Activated naive CD4-positive, alpha-beta T cell (primary cell): ENCODE measurements at places on chromosomes 6 and 20.

DNA sequence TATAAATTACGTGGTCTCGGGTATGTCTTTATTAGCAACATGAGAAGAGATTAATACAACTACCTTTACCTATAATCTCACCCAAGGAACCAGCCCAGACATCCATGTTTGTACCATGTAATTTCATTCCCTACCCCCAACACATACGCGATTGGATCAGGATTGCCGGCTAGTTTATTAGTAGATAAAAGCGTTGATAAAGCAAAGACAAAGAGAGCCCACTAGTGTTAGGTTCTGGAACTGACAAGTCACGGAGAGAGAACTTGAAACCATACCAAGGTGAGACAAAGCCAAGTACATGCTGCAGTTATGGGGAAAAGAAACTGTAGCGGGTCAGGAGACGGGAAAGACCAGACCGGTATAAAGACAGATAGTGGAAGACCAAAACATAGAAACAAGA, 37.4 kb upstream of the FAM135A start:
- no peak for DNase-seq

- DNase-seq: no peak
These were observed 91.0 kb upstream of the ESR1 start for GRCh38 chr6:151716526-151716932.

- peak; percentile 64 for DNase-seq
These were observed 66.4 kb downstream of the STX11 start for GRCh38 chr6:144216668-144217218.

DNA sequence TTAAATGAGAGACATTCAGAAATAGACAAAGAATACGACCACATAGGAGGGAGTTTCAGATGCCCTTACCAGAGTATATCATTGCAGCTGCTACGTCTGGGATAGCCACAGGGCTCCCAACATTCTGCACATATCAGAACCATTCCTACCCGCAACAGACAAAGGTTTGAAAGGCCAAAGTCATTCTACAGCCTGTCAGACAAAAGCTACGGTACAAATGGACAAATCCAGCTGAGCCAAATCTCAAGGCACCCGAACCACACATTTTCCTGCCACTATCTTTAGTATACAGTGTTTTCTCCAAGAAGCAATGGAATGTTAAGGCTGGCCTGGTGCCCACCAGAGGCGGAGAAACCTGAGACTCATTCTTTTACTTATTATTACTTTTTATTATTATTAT, 30.5 kb upstream of the LYRM2 start:
- no peak for DNase-seq

DNA sequence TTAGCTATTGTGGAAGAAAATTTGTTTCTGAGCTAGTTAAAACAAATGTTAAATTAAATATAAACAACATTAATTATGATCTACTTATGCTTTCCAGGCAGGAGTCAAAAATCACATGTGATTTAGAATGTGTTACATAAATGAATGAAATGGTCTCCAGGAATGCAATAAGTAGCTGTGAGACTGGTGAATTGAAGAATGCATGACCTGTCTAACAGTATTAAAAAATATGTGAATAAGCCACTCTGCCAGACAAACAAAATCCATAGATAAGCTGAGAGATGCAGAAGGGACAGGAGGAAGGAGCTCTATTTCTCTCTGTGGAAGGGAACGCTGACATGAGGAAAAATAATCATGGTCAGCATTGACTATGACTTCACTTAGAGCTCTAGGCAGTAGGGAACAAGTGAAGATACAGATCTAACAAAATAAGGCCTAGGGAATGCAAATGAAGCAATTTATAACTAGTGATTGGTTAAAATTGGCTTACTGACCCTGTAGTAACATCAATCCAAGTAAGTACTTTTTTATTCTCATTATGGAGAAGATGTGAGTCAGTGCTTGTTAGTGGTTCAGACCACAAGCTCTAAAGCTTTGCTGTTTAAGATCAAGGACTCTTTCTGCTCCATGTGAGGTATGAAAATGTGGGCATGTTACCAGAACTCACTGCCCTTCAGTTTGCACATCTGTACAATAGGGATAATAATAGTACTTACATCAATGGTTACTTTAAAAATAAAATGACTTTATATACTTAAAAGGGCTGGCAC, 432.6 kb downstream of the MMUT start:
- DNase-seq: no peak

GRCh38 chr20:1479831-1480595, 11.2 kb downstream of the SIRPB2 start:
- DNase-seq: no peak

DNA sequence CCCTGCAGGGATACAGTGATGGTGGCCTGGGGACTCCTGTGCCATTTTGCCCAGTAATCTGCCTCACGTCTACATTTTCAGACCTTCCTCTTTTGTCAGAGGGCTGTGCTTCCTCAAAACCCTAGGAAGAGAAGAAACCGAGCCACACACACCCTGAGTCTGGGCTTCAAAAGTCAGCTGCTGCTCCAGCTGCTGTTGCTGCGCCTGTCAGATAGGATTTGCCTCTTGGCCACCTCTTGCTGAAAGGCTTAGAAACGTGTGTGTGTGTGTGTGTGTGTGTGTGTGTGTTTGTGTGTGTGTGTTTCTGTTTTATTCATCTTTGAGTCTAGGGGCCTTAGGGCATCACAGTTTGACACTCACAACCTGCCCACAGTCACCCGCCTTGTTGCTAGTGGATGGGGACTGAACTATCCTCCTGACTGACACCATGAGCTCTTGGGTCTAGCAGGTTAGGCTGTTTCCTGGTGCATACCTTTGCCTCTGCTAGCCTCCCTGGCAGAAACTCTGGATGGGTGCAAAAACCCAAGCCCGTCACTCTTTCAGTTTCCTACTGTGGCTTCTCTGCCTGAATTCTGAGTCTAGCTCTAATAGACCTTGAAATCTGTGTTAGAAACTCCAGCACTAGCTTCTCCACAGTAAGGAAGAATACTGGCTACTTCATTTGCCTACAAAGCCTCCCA, 94.9 kb upstream of the CEP85L start:
- DNase-seq: no peak

GRCh38 chr20:33667245-33667675, 517 bp downstream of the ACTL10 start:
- peak; percentile 39 for DNase-seq

- DNase-seq: no peak
These were observed 190.9 kb downstream of the CENPW start for GRCh38 chr6:126530775-126531174.

- DNase-seq: no peak
These were observed 16.7 kb downstream of the BPIFA1 start for GRCh38 chr20:33252460-33252859.

DNA sequence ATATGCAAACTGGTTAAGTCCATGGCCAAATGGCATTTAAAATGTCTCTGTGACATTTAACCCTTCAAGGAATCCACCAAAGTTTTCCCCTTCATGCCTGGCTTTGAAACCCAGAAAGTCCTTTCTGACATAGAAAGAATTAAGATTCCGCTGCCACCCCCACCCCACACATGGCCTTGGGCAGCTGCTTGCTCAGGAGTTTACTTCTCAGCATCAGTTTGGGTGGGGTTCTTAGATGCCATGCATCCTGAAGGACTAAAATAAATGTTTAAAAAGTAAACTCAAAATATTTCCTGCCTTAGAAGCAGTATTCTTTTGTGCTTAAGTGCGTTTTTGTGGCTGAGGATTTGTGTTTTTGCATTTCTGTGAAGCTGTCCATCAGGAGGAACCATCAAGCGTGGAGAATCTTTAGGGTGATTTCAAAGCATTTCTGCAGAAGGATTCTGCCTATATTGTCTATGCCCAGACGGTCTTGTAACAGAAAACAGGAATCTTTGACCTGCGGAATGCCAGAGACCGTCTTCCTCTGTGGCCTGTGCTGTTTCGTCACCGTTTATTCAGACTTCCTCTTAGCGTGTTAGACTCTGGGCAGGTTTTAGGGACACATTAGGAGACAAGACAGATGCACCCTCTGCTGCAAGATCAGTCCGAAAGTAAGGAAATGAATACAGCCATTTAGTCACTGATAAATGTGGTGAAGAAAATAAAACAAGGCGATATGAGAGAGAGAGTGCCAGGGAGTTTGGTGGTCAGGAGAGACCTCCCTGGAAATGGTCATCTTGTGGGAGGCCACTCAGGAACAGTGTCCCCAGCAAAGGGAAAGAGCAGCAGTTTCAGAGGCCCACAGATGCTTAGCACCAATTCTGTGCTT, 6.2 kb downstream of the DUSP22 start:
- no peak for DNase-seq

- DNase-seq: no peak
These were observed 14.5 kb upstream of the RGS17 start for GRCh38 chr6:153145591-153145990.

DNA sequence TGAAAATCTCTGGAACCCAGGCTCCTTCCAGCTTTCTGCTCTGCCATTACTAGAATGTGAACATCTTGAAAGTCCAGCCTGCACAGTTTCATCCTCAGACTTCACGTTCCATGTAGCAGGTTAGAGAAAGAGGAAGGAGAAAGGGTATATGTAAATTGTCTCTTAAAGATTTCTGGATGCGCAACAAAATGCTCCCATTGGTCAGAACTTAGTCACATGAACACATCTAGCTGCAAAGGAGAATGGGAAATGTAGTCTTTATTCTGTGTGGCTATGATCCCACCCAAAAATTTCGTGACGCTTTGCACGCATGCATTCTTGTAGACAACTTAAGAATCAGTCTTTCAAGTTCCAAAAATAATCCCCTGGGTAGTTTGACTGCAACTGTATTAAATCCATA, 46.4 kb upstream of the CHD6 start:
- no peak for DNase-seq

DNA sequence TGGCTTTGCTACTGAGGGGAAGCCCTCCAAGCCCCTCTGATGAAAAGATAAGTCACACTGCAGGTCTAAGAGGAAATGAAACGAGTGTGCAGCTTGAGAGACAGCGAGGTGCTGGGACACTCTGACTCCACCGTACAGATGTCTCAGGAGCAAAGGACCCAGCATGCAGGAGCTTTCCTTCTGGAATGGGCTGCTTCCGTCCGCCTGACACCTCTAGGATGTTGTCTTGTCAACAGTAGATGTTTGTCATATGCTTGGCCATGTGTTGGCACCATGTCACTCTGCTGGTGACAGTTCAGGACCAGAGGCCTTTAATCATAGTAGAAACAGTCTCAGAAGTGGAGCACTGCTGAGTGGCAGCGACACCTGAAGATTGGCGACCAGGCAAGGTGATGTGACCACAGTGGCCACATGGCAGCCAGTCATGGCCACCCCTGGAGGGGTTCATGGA, 46.7 kb downstream of the SLC24A3 start:
- no peak for DNase-seq
